ENCODE measurements at places on chromosomes 1 and 21.

- DNase-seq, result no peak
Observed at GRCh38 chr1:205391386-205391785, 30.5 kb downstream of the LEMD1 start.

GRCh38 chr1:32500387-32501209 lies 35.7 kb downstream of the ZBTB8B start:
- peak; percentile 77 for DNase-seq

DNA sequence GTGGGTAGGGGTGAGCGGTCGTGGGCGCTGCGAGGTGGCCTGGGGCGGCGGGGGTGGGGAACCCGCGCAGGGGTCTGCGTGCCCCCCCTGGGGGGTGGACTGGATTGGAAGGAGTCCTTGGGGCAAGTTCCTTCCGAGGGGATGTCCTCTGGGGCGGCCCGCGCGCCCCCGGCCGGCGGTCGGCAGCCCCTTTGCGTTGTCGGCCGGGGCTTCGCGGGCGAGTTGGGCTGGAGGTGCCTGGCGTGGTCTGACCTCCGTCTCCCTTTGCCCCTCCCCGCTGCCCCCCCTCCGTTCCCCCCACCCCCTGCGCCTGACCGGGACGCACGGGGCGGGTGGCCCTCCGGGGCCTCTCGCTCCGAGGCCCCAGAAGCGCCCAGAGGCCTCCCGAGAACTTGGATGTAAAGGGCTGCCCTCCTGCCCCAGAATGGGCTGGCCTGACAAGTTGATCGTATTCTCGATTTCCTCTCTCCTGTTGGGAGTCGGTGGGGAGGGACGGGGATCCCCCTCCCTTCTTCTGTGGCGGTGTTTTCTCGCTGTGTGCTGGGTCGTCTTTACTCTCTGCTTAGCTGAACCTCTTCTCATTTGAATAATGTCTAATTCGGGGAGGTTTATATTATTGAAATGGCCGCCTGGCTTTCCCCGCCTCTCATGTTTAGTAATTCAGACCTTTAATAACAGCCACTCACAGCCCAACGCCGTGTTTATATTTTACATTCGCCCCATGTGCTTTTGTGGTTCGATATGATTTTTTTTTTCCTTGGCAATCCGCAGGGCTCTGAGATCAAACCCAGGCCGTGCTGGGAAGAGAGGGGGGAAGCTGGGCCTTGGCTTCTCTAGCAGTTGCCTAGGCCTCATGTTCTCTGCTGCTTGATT lies 1.3 kb downstream of the POU2F1 start:
- DNase-seq, result peak; percentile 19

DNA sequence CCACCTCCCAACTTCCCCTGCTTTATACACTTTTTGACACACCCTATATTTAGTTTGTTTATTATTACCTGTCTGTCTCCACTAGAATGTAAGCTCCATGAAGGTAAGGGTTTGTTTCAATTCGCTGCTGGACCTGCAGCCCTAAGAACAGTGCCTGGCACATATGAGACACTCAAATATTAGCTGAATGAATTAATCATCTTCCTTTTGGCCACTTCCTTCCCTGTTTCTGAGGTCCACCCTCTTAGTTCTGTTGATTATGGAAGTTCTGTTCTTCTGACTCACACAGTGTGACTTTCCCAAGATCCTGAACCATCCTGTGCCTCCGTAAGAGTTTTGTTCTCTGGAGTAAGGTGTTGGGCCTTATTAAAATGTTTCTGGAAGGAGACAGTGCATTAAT lies 40.4 kb upstream of the GJA5 start:
- no peak for DNase-seq

DNA sequence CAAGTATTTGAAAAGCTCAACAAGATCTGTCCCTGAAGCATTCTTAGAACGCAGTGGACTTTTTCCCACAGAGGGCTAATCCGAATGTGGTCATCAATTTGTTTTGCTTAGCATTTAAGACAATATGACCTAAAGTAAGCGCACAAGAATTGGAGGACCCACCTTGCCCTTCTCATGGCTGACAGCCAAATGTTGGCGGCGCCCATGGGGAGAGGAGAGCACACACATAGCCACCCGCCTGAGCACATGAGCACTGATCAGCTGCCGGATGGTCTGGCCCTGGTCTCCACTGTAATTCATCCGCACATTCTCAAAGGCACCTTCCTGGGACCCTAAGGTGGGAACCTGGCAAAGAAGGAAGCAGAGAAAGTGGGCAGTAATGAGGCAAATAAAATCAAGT lies 52.4 kb downstream of the UBR4 start:
- DNase-seq, result no peak

- DNase-seq, result no peak
Observed at GRCh38 chr1:53133261-53134041, 9.0 kb downstream of the SLC1A7 start.

- no peak for DNase-seq
Observed at GRCh38 chr1:87089823-87090222, 175.4 kb downstream of the HS2ST1 start.

DNA sequence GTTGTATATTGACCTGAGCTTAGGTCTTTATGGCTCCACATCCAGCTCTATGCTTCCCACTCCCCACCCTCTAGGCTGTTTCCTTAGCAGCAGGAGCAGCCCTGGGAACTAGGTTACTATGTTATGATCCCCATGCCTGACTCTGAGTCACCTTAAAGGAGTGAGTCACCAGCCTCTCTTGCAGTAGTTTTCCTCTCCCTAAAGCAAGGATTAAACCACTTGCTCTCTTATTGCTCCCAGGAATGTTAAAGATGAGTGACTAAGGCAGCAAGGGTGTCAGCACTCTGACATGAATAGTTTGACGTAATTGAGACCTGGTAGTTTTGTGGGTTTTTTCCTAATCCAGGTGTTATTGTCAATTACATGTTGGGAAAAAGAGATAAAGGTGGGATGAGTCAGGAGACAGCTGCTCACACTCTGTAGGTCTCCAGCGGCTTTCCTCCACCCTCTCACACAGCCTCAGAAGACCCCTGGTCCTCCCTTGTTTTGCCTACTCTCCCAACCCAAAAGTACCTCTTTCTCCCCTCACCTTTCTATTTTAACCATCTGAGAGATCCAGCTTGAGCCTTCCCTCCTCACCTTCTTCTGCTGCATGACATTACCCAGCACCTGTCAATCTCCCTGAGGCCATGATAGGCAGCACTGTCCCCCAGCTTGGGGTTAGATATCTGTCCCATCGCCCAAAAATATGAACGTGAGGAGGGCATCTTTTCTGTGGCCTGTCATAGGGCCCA lies 369.1 kb upstream of the VAMP3 start:
- peak; percentile 75 for DNase-seq

GRCh38 chr1:3332662-3333061 lies 121.8 kb upstream of the ARHGEF16 start:
- DNase-seq, result no peak

Data from H54 (cell line).